ENCODE measurements at places on chromosomes 4 and X.
A peak's percentile ranks its signal among the peaks of the same experiment; 100 is the strongest.

GRCh38 chr4:38105475-38106220 lies 145.4 kb downstream of the PTTG2 start:
- DNase-seq: peak; percentile 24

DNA sequence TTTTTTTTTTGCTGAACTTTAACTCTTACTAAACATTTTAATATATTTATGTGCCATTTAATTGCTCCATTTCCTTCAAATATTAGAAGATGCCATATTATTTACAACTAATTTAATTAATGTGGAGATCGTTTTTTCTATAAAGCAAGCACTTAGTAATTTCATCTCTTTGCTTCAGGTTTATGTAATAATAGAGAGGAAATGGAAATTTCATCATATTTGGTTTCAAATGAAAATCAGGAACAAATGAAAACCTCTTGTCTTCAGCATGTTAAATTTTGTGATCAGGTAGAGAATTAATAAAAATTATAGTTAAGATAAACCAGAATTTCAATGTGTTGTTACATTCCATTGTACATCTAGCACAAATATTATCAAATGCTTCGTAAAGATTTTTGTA lies 120.1 kb downstream of the SYNPO2 start:
- no peak for DNase-seq

GRCh38 chr4:104967034-104967401 lies 179.7 kb upstream of the TET2 start:
- DNase-seq: no peak

- no peak for DNase-seq
These were observed 20.5 kb downstream of the SEPTIN11 start for GRCh38 chr4:76969941-76970529.

- DNase-seq: no peak
These were observed 95.5 kb upstream of the ATP6AP2 start for GRCh38 chrX:40485102-40485826.

DNA sequence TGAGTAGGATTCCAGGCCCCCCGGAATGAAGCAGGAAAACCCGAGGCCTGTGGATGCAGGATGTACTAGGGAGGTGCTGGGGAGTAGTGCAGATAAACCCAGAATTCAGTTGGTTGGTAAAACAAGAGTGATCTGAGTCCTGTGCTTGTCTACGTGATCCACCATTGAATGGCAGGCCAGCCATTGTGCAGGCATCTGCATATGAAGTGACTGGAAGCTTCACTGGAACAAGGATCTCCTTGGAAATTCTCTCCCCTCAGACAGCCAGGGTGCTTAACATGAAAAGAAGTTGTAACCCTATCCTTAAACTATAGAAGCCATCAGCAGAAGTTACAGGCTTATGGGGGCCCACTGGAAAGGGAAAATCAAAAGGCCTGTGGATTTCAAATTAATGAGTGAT lies 656 bp upstream of the GSPT2 start:
- DNase-seq: no peak

DNA sequence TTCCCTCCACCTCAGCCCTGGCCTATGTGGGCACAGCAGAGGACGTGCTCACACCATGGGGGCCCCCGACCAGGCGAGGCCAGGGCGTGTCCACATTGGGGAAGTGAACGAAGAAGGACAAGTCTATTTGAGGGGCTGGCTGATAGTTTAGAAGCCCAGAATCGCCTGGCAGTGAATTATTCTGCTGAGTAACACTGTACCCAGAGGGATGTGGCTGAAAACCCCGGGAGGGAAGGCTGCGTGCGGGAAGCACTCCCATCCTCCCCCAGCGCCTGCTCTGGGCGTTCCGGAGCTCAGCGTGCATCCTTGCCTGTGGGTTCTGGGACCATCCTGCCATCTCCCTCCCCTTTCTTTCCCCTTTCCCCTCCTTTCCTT lies 66.6 kb downstream of the TRMT44 start:
- DNase-seq: no peak

GRCh38 chr4:72846280-72847111 lies 223.0 kb downstream of the COX18 start:
- no peak for DNase-seq

DNA sequence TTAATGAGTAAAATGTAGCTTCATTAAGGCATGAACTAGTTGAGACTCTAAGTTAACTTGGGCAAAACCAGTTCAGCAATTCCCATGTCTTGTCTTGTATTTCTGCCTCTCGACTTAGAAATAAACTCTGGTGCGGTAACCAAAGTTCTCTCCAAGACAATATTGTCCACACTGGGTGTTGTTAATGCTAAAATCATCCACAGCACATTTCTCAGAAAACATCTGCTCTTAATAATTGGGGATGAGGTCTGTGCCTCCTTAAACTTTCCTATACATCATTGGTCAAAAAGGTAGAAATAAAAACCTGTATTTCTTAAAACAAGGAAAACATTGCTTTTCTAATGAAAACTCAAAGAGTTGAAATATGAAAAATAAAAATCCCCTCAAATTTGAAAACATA lies 32.9 kb upstream of the MID1 start:
- no peak for DNase-seq

DNA sequence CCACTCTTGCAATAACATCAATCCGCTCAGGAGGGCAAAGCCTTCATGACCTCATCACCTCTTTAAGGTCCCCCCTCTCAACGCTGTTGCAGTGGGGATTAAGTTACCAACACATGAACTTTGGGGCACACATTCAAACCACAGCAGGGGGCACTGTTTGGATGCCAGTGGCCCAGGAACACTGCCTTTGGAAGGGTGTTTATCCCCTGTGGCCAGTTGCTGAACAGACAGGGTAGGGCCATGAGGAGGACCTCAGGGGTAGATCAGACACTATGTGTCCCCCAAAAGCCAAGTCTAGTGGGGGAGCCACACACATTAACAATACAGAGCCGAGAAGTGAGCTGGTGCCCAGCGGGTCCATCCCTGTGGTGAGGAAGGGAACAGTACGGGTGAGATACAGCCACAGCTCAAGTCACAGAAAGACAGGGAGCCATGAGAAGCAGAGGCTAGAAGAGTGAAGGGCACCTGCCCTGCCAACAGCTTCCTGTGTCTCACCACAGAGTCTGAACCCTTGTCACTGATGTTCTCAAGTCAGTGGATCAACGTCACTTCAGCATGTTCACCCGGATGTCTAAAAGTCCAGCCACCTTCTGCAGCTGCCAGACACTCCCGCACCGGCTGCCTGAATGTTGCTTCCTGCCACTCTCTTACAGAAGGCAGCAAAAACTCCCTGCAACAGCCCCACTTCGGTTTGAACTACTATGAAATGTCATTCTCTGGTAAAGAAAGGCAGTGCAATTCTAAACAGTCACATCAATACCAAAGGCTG lies 19.9 kb upstream of the MXD4 start:
- peak; percentile 70 for DNase-seq

DNA sequence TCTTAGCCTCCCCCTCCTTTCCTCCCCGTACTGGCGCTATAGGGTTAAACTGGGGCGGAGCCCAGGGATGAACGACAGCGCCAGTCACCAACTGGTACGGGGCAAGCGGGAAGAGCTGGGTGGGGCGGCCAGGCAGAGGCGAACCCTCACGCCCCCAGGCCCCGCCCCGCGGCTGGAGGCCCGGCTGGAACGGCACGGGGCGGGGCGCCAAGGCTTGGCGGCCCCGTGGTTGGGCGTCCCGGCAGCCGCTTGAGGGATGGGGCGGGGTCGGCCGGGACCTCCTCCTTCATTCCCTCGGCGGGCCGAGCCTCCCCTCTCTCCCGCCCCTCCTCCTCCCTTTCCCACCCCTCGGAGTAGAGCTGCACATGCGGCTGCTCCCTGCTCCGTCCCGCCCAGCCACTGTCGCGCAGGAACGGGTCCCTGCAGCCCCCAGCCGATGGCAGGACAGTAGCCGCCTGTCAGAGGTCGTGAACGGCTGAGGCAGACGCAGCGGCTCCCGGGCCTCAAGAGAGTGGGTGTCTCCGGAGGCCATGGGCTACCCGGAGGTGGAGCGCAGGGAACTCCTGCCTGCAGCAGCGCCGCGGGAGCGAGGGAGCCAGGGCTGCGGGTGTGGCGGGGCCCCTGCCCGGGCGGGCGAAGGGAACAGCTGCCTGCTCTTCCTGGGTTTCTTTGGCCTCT lies at the start of gene EDA:
Gene EDA (plus strand): TSS at position 335 of the 678 bp plus-strand sequence.
- peak; percentile 57 for DNase-seq

- no peak for DNase-seq
These were observed 24.5 kb upstream of the ZNF185 start for GRCh38 chrX:152873361-152873760.

Measured in activated CD4-positive, alpha-beta T cell treated with anti-CD3 and anti-CD28 coated beads, Interleukin-2, Interleukin-4, amounts not matched to agents 100 ng/mL and 50 ng/mL, durations not matched to agents 16 hours and 8 hours (primary cell).